ENCODE measurements at places on chromosomes 7 and 10.

DNA sequence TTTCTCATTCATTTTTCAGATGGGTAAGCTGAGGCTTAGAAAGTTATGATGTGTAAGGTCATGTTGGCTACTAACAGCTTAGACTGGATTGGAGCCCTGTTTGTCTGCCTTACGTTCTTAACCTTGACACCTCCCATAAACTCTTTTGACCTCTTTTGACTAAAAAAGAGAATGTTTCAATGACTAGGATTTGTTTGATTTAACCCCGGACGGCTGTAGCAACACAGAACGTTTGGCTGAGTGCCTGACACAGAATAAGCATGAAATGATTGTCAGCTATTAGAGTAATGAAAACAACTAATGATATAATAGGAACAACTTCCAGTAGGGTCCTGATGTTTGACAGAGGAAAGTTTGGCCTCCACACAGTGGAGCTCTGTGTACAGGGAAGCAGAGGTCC is 83.3 kb upstream of the PDZD8 start:
- no peak for DNase-seq

DNA sequence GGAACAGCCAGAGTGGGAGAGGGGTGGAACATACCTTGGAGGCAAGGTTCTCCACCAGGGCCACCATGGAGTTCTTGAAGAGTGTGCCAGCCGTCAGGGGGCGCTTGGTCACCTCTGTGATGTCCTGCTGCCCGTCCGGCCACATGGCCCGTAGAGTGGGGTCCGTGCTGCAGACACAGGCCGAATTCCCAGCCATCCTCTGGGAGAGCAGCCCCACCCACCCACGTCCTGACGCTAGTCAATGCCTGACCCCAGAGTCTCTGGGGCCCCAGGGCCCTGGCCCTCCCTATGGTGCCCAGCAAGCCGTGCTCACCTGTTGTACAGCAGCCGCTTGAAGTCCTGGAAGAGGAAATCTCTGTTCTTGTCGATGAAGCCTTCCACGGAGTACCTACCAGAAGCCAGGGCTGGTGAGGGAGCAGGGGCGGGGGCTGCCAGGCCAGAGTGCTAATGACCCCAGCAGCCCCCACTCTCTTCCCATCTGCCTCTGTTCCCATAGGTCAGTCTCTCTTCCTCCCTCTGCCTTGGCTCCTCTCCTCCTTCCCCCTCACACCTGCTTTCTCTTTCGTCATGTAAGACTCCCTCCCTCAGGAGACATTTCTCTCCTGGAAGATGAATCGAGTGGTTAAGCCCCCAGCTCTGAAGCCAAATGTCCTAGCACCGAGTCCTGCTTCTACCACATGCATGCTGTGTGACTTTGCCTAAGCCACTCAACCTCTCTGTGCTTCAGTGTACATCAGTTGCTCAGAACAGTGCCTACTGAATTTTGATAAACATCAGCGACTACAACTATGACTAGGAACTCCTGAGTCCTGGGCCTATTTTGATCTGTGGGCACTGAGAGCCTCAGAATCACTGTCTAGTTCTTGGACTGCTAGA is 11.0 kb downstream of the MYO1G start:
- DNase-seq: no peak

DNA sequence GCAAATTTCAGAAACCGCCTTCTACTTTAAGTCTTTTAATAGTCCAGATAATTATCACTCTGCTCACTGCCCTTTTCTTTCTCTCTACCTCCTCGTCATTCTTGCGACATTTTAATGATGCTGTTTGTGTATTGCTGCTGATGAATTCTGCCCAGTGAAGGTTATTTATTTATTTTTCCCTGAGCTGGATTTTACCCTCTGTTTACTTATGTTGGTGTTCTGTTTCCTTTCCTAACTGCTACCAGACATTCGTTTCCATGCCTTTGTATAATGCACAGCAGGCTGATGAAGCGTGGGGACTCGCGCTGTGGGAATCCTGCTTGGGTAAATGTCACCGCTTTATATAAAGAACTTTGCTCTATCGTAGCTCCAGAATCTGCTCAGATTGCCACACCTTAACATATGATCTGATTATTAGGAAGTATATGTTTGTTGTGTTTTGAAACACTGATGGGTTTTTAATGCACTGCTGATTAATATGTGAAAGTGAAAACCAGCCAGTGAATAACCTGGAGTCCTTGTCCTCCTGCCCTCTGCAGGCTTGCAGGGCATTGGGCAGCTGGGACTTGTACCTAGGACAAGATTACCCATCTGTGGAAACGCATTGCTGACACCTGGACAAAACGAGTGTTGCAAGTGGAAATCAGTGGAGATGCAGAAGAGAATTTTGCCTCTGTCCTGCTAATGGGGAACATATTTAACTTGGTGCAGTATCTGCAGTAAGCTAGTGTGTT is 291.5 kb downstream of the SDK1 start:
- no peak for DNase-seq

GRCh38 chr7:155002411-155003091 is 373 bp downstream of the PAXIP1 start:
- DNase-seq: no peak

DNA sequence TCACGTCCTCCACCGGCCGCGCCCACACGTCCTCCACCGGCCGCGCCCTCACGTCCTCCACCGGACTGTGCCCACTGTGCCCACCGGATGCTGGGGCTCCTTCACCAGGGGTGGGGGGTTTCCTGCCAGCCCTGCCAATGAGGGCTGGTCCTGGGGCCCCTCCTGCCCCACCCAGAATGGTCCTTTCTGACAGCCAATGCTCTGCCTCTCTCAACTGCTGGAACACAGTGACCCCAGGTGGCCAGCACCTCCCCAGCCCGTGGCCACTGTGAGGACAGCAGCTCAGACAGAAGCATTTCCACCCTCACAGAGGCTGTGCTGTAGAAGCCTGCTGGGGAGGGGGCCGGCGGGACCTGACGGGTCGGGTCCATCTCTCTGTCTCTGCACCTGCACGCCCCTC is 90.1 kb upstream of the DNAAF5 start:
- DNase-seq: no peak

DNA sequence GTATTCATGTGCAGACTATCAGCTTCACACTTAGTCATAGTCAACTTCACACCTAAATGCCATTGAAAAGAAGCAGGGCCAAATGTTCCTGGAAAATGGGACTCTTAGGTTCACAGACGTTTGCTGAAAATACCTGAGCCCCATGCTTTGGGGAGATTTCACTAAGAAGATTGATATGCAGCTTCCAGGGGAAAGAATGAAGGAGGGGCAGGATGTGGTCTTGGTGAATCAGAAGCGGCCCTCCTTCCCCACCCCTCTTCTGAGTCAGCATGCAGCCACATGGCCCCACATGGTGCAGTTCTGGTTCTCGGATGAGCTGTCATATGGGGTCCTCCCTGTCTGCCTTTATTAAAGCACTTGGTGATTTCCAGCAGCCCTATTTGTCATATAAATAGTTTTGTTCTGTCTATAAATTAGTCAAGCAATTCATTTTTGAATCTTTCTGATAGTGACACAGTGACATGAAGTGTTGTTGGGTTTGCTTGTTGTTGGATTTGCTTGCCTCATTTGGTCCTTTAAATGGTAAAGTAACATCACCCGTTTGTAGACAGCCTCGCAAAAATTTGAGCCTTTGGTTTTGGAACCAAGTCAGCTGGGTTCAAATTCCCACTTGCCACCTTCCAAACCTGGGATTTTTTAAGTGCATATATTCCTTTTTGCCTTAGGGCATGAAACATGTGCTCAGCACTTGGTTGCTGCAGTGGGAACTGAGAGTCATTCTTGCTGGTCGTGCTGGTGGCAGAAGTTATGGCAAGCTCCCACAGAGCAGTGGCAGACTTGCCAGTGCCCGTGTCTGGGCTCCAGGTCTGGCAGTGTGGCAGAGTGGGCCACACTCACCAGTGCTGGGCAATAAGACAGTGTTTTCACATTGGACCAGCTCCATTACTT is 68.1 kb upstream of the CDK6 start:
- DNase-seq: peak; percentile 85

- no peak for DNase-seq
These were observed 42.5 kb downstream of the C7orf25 start for GRCh38 chr7:42869131-42870020.

- no peak for DNase-seq
These were observed 13.5 kb downstream of the KCTD7 start for GRCh38 chr7:66642186-66642585.

- no peak for DNase-seq
These were observed 130.4 kb upstream of the BMPER start for GRCh38 chr7:33774762-33775523.

Data from HS-5 (cell line).